ENCODE measurements at places on chromosomes 1 and 21.

GRCh38 chr1:23561813-23562100 lies 2.5 kb upstream of the ID3 start:
- no peak for DNase-seq

DNA sequence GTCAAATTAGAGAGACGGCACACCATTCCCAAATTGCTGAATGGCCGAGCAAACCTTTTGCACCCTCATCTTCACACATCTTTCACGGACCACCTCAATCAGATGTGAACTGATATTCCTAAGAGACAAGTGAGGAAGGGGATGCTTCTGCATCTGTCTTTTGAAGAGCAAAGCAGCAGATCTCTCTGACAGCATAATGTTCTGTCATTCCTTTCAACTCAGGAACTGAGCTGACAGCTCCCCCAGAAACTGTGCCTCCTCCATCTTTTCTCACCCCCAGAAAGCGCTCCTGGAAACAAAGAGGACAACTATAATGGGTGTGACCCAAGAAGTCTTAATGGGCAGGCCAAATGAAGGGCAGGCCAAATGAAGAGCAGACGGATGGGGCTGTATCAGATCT lies 256.4 kb downstream of the C1orf94 start:
- DNase-seq, result no peak

DNA sequence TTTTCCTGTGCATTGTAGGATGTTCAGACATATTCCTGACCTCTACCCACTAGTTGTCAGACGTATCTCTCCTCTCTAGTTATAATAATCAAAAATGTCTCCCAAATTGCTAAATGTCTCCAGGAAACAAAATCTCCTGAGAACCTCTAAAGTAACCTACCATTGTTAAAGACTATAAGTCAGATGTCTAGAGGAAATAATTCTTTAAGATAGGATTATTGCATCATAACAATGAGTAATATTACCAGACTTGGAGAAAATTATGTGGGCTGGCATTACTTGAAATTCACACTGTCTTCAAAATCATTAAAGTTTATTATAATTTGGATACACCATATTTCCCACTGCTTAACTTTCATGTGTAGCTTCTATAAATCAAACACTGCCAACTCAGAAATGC lies 643.0 kb upstream of the ADGRL2 start:
- DNase-seq, result no peak

- DNase-seq, result no peak
These were observed 774.5 kb downstream of the USP25 start for GRCh38 chr21:16504281-16504680.

DNA sequence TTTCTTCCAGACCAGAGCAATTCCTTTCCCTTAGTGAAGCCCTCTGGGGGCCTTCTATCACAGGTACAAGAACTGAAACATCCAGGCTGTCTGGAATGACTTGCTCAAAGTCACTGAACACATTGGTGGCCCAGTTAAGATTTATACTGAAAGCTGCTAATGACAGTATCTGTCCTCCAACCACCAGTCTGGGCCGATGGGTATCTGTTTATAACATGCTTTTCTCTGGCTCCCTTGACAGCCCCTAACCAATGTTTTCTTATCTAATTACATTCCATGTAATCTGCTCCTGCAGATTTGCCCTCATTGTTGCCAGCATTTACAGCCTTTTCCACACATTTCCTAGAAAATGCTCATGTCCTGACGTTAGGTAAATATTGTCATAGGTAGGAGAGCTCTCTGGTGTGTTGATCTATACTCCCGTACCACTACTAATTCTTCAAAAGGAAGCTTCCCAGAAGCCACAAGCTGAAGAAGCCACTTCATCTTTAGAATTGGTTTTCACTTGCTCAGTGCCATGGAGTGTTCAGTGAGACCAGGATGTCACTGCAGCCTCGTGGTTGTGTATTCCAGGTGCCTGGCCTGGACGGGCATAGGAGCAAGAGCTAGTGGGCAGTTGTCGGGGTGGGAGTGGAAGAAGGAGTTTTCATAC lies 163.9 kb downstream of the TSEN15 start:
- DNase-seq, result no peak

DNA sequence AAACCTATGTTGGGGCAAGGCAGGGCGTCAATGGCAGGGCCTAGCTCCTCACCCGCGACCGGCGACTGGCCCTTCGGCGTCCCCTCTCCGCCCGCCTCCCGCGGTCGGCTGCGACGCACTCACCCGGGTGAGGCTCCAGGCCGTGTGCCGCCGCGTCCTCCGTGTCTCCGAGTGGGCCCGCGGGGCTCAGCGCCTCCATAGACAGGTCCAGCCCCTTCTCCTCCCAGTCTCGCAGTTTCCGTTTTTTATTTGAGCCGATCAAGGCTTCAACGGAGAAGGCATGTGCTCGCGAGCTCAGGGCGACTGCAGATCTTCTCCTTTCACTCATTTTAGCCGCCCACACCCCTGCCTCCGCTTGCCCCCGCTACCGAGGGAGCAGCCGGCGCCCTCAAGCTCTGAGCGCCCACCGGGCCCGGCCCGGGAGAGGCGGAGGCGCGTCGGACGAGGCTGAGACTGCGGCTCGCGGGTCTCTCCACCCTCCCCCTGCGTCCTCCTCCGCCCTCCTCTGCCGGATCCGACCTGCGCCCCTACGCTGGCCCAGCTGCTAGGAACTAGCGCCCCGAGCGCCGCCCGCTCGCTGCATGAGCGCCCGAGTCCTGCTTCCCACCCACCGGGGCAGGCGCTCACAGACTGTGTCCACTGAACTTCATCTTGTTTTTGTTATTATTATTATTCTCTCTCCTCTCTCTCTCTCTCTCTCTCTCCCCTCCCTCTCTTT lies 516 bp downstream of the TBX15 start:
- no peak for DNase-seq

DNA sequence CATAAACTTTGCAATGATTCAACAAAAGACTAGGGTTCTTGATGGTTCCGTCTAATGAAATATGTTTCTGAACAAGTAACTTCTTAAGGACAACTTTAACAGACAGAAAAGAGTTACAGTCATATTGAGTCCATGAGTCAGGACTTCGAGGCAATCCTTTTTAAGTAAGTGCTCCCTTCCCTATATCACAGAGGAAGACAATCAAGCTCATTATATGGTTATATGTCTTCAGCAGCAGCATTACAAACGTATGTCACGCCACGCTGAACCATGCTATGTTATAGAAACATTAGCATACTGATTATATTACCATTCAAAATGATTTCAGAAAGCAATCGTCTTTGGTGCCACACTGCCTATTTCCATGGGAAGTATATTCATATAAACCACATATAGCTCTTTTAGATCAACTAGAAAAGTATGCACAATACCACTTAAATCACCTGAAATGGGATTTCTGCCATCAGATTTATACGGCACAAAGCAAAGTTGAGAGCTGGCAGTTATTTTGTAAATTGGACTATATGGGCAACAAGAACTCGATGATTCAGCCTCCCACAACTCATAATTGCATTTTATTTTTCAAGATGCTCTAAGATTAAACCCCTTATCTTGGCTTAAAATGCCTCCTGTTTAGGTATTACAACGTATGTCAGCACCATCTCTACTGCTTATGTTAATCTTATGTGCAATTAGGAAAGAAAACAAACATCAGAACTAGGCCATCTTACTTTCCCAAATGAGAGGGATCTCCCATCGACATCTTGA lies 111.3 kb upstream of the SAMSN1 start:
- DNase-seq, result no peak

- DNase-seq, result no peak
These were observed 131.6 kb downstream of the RRAGC start for GRCh38 chr1:38727684-38728584.

GRCh38 chr21:44485254-44485793 lies 30.0 kb downstream of the LRRC3 start:
- DNase-seq, result no peak

GRCh38 chr1:198889101-198889500 lies 250.3 kb downstream of the PTPRC start:
- no peak for DNase-seq

DNA sequence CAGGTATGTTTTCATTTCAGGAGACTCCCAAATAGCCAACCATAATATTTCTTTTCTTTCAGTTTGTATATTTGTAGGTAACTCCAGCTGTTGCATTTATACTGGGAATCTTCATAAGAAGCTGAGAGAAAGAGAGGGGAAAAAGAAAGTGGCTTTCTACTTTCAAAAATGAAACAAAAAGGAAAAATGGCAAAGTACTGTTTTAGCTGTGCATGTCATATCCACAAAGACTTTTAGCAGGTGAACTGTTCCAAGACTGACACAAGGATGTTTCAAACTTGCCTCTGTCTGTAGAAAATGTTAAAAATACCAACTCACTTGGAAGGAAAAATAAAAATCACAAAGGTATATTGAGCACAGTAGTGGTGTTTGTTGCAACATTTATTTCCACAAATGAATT lies 41.9 kb upstream of the CACYBP start:
- DNase-seq, result no peak

- DNase-seq, result no peak
These were observed 168.5 kb upstream of the RUNX1 start for GRCh38 chr21:35217504-35218060.

DNA sequence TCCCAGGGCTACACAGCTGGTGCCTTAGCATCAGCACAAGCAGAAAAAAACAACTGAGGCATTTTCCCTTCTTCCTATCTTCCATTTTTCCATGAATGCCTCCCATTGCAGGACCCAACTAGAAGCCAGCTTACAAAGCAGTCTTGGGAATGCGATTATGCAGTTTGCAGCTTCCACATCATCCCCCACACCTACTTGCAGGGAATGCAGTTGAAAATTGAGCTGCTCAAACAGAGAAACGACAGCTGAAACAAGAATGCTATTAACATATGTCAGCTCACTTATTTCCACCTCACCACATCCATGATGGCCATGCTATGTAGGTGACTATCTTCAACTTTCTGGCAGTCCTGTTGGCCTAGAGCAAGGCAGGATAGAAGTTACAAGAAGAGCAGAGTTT lies 150.6 kb upstream of the KCTD3 start:
- no peak for DNase-seq

DNA sequence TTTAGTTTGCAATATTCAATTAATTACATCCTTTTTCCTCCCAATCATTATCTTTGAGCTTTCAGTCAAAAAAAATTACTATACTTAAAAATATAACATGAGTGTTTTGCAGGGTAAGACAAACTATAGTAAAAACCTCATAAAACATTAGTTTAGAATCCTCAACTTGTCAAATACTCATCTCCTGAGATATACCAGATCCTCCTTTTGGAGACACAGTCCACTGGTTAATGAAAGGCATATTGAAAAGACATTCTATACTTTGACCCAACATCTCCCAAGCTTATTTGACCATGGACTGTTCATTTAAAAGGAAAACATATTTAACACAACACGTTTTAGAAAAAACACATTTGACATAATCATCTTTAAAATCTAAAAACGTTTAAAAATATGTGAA lies 52.8 kb downstream of the NRIP1 start:
- no peak for DNase-seq

DNA sequence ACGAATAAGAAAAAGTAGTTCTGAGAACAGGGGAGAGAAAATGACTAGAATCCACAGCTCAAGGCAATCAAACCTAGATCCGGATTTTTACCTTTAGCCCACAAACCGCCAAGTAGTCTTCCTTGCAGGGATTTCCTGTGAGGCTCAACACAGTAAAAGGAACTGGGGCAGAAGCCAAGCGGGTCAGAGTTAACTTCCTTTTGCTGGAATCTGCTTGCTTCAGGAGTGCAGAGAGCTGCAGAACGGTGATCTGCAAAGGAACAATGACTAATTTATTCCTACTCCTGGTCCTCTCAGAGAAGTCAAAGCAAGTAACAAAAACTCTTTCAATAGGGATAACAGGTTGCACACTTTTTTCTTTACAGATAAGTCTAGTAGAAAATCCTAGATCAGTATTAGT lies 53.4 kb downstream of the UBR4 start:
- DNase-seq, result no peak

GRCh38 chr1:31725777-31726535 lies 22.1 kb upstream of the COL16A1 start:
- DNase-seq, result no peak

DNA sequence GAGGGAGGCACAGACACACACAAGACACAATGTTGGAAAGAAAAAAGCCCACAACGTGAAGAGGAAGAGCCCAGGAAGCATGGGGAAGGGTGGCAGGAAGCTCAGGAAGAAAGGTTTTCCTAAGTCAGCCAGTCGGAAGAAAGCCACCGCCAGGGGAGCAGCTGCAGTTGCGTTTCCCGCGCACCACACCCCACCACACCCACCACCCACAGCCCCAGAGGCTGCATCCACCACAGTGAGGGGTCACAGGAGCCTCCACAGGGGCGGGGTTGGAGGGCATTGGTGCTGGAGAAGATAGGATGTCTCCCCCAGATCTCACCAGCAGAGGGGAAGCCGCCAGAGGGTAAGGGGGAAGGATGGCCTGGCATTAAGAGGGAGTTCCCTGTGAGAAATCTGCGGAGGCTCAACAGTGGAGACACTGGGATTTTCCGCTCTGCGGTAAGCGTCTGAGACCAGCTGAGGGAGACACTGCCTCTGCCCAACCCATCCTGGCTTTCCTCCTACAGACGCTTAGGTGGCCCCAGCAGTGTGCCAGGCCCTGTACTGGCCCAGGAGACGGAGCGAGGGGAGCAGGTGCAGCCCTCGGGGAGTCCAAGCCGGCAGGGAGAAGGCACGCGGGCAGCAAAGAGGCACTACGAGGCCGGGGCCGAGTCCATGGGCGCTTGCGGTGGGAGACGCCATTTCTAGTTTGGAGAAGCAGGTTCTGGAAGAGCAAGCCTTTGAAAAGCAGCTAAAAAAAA lies 19.8 kb downstream of the PGLYRP3 start:
- no peak for DNase-seq

- no peak for DNase-seq
These were observed 45.3 kb downstream of the B3GALT5 start for GRCh38 chr21:39658066-39658465.

DNA sequence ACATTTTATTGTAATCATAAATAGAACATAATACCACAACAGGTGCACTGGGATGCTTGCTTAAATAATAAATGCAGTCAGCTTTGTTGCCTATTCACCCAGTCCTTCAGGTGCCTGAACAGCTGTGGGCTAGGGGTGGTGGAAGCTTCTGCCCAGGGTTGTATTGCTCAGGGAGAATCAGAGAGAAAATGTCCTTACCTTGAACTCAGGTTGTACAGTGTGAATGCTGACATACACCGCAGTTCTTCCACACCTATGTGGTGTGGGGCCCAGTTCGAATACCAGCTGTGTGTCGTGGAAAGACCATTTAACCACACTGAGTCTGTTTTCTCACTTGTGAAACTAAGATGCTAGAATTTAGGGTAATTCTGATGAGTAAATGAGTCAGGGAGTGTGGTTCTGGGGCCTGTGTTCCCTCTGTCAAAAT lies 115.7 kb upstream of the ATP1A1 start:
- no peak for DNase-seq

- no peak for DNase-seq
These were observed 701 bp upstream of the INSRR start for GRCh38 chr1:156859523-156860112.
